Stimulated activated CD8-positive, alpha-beta memory T cell treated with anti-CD3 and anti-CD28 coated beads, Interleukin-12 subunit alpha, Interleukin-12 subunit beta, amount 100 ng/mL, for 4 hours (primary cell): ENCODE measurements at places on chromosomes 7 and 10.

GRCh38 chr10:18616337-18616736, 35.0 kb downstream of the NSUN6 start:
- DNase-seq = no peak

- no peak for DNase-seq
Measured at GRCh38 chr7:7913504-7913903, 55.1 kb upstream of the GLCCI1 start.

DNA sequence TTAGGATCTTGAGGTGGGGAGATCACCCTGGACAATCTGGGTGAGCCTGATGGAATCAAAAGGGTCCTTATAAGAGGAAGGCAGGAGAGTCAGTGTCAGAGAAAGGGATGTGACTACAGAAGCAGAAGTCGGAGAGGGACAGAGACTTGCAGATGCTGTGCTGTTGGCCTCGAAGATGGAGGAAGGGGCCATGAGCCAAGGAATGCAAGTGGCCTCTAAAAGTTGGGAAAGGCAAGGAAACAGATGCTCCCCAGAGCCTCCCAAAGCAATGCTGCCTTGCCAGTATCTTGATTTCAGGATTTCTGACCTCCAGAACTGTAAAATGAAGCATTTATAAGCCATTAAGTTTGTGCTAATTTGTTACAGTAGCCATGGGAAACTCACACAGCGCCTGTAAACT, 165.2 kb downstream of the FANK1 start:
- DNase-seq = no peak

DNA sequence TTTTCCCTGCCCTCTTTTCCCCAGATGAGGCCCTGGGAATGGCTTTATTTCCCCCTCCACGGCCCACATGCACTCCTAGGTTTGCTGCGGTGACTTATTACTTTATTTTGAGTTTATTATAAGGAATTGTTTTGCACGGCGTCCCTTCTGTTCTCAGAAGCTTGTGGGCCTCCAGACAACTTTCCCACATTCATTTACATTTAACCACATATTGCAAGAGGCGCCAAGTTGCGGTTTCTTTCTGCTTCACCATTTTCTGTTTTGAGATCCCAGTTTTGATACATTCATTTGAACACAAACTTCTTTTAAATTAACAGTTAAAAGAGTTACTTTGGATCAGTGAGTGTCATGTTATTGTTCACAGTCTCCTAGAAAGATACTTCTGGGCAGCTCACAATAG, 532.5 kb upstream of the MGMT start:
- no peak for DNase-seq

DNA sequence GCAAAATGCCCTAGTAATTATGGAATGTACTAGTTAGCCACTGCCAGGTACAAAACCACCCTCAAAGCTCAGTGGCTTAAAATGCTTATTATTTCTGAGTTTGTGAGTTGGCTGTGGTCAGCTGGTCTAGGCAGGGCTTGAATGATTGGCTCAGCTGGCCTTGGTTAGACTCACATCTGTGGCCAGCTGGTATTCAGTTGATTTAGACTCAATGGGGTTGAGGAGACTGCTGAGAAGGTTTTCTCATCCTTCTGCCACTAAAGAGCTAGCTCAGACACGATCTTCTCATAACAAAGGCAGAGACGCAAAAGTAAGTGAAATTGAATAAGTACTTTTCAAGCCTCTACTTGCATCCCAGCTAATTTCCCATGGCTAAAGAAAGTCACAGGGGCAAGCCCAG, 57.1 kb upstream of the CYP2C18 start:
- DNase-seq = no peak

- DNase-seq = no peak
Measured at GRCh38 chr10:3571310-3571825, 213.6 kb downstream of the KLF6 start.

GRCh38 chr7:149855361-149856305, 17.5 kb downstream of the ZNF862 start:
- DNase-seq = no peak

DNA sequence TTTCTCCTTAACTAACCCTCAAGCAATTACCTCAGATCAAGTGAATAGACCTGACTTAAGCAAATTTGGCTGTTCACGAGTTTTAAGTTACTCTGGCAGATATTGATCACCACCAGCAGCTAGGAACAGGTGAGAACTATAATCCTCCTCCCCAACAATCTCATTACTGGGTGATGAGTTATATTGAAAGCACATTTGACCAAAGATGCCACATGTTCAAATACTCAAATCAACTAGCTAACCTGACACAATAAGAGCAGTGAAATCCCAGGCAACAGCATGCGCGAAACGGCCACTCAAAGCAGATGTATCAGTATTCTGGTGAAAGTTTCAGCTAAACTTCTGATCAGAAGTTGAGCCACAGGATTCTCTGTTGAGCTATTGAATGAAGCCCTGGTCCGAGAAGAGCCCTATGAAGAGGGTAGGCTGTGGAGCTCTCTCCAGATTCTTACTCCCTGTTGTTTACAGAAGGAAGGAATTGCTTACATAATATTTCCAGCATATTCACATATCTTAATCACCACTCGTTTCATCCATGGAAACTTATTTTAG, 52.6 kb downstream of the CAV1 start:
- no peak for DNase-seq

- no peak for DNase-seq
Measured at GRCh38 chr10:119378737-119379067, 163.8 kb downstream of the RGS10 start.

GRCh38 chr7:45681596-45682357, 107.6 kb downstream of the ADCY1 start:
- DNase-seq = no peak

DNA sequence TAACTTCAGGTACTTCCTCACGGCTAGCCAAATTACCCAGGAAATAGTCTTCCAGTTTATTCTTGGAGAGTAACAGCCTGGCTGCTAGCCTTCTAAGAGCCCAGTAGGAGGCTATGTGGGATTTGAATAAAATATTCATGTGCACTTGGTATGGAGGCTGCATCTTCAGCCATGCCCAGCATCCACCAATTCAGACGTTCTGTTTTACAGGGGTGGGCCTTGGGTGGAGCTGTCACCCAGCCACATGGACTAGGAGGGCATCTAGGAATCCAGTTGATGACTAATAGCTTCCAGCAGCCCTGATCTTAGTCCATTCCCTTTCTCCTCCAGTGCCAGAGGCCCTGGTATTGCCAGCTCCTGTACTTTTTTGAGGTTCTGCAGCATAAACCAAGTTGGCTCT, 66.3 kb upstream of the ZRANB1 start:
- DNase-seq = no peak

DNA sequence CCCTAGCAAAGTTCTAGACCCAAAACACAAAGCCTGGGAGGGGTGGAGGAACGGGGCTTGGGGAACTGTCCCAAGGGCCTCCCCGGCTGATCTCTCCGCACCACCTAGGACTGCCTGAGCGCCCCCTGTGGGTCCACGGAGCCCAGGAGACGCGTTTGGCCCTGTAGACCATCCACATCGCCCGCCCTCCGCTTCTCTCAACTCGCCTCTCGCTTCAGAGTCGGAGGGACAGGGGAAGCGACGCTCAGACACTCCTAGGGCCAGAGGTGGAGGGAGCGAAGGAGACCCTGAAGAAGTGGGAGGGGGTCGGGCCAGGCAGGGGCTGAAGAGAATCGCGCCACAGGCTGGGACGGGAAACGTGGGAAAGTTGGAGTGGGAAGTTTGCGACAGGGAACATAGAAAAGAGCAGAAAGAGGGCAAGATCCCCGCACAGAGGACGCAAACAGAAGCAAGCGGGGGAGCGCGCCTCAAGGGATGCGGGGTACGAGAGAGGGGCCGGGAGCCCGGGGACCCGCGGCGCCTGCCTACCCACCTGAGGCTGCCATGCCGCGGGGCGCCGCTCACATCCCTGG, 378 bp downstream of the PIK3AP1 start:
- DNase-seq = peak; percentile 55

DNA sequence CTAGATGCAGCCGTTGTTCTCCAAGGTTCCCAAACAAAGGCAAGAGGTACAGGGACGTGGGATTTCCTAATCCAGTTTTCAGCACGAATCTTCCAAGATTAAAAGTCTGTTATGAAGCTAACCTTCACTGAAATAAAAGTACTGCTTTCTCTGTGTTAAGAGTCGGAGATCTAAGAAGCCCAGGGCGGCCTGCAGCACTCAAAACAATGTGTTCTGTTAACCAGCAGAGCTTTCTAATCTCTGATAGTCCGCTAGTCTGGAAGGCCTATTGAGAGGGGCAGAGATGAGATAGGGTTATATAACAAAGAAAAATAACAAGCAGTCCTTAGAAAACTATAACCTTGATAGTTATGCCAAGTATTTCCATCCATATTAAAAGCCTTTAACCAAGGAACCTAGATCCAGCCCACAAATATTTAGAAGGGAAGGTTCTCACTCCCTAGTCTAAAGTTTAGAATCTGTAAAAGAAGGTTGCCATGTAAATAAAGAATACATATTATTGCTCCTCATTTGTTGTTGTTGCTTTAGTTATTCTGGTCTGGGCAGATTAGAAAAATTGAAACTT, 106.3 kb upstream of the SVIL start:
- DNase-seq = no peak

GRCh38 chr10:61338146-61338545, 115.0 kb downstream of the TMEM26 start:
- DNase-seq = no peak

DNA sequence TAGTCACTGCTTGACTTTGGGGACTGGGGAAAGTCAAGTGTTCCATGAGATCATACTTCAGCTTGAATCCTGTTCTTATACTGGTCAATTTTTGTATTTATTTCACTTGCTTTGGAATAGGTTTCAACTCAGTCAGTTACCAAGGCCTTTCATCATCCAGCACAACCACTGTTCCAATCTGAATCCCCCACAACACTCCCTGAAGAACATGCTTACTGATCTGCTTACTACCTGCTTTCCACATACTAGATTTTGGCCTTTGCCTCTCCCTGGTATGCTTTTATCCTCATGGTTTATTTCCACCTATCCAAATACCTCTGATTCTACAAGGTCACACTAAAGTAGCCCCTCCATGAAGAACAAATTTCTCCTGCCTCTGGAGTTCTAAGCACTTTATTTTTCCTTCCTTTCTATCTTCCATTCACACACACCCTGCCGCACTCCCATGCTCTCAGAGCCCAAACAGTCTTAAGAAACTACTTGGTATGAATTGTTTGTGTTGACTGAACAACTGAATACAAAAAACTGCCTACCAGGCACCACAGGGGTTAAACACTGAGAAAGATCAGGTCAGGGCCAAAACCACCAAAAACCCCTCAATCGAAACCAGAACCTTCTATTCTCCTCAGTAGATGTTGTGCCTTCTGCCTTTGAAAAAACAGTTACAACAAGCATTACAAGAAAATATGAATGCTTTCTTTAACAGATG, 178.1 kb downstream of the AVL9 start:
- no peak for DNase-seq

- DNase-seq = no peak
Measured at GRCh38 chr7:79507131-79507530, 53.7 kb upstream of the MAGI2 start.

GRCh38 chr10:130372222-130372621, 236.0 kb downstream of the GLRX3 start:
- no peak for DNase-seq

- DNase-seq = no peak
Measured at GRCh38 chr10:78927257-78927995, 141.3 kb upstream of the ZMIZ1 start.

DNA sequence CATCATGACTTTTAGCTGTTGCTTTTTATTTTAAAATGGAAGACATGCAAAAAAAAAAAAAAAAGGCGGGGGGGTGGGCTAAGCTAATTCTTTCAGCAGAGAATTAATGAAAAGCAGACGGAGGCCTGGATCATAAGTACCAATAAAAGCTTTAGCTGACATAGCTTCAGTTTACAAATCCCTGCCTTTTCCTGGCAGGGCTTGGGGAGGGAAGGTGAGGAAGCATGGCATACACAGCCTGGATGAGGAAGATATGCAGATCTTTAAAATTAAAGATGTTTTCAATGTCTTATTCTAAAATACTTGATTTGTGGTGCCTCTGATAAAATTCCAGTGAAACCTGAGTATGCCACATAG, 57.0 kb downstream of the ICA1 start:
- DNase-seq = no peak

- no peak for DNase-seq
Measured at GRCh38 chr10:81759111-81759510, 115.9 kb upstream of the NRG3 start.

DNA sequence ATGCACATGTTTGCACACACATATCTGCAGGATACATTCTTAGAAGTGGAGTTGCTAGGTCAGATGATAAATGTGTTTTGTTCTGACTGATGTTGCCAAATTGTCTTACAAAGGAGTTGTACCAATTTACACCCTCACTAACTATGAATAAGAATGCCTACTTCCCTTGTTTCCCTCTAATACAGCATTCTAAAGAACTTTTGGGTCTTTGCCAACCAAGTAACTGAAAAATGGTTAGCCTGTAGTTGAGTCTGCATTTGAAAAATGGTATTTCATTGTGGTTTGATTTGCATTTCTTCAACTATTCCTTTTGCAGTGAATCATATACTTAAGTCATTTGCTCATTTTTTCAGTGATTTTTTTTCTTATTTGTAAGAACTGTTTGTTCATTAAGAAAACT, 48.4 kb downstream of the TMEM26 start:
- no peak for DNase-seq

DNA sequence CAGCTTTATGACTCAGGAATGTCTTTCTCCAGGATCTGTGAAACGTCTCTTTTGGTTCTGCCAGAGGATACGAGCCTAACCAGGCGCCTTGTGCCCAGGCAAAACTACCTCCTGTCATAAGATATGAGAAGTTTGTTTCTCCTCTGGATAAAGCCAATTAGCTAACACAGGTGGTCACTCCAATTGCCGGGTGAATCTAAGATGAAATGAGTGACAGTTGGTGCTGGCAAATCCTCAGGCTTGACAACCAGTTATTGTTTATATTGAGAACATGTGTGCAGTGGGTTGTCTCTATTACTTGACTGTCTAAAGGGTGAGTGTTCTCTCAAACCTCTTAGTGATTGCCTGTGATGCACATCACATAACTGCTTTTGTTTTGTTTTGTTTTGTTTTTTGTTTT, 449.1 kb downstream of the XPNPEP1 start:
- no peak for DNase-seq

GRCh38 chr7:43753843-43754242, 4.6 kb upstream of the BLVRA start:
- no peak for DNase-seq

DNA sequence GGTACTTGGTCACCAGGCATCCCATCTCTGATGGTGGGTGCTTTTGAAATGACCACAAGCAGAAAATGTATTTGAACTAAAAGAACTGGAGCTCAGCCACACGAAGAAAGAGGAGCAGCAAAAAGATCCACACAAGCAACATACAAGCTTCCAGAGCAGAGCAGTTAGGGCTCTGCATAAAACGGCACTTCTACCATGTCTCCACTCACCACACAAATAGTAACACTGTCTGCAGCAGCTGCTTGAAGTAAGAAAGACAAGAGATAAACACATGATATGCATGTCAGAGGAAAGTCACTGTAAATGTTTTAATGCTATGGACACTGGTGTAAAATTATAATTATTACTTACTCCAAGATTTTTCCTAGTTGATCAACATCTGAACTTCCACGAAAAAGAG, 32.5 kb upstream of the FAM133B start:
- DNase-seq = no peak

- no peak for DNase-seq
Measured at GRCh38 chr7:36490419-36490830, 100.8 kb downstream of the ANLN start.

- no peak for DNase-seq
Measured at GRCh38 chr7:73758581-73759138, 11.4 kb downstream of the CLDN3 start.

- no peak for DNase-seq
Measured at GRCh38 chr7:148356303-148356702, 234.3 kb upstream of the C7orf33 start.
